Activated T-cell treated with anti-CD3 and anti-CD28 coated beads for 24 hours (primary cell): ENCODE measurements at places on chromosomes 3 and 15.

GRCh38 chr3:128697341-128697740, 28.6 kb upstream of the RAB7A start:
- DNase-seq, result no peak

- no peak for DNase-seq
Observed at GRCh38 chr3:29914861-29915524, 634.1 kb downstream of the RBMS3 start.

DNA sequence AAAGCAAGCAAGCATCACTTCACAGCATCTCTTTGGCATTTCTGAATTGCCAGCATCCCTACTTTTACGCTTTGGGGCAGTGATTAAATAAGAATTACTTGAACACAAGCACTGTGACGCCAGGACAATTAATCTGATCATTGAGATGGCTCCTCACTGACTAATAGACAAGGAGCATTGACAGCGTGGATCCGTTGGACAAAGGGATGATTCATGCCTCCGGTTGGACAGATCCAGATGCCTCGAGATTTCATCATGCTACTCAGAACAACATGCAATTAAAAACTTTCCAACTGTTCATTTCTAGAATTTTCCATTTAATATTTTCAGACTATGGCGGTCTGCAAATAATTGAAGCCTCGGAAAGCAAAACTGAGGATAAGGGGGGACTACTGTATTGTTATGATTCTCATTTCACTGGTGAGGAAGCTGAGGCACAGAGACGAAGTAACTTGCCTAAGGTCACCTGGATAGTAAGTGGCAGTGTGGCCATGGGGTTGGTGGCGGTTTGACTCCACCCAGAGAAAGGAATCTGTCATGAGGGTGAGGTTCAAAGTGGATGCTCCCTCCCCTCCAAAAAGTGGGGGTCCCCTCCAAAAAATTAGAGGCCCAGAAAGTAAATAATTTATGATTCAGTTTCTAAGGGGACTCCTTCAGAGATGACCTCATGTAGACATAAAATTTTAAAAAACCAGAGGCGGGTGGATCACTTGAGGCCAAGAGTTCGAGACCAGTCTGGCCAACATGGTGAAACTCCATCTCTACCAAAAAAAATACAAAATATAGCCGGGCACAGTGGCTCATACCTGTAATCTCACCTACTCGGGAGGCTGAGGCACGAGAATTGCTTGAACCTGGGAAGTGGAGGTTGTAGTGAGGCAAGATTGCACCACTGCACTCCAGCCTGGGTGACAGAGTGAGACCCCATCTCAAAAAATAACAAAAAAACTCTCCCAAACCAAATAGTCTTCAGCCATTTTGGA, 12.3 kb upstream of the PGPEP1L start:
- no peak for DNase-seq

- DNase-seq, result no peak
Observed at GRCh38 chr3:32097768-32098167, 8.7 kb upstream of the GPD1L start.

GRCh38 chr3:181687190-181687589, 24.5 kb upstream of the SOX2 start:
- DNase-seq, result no peak

DNA sequence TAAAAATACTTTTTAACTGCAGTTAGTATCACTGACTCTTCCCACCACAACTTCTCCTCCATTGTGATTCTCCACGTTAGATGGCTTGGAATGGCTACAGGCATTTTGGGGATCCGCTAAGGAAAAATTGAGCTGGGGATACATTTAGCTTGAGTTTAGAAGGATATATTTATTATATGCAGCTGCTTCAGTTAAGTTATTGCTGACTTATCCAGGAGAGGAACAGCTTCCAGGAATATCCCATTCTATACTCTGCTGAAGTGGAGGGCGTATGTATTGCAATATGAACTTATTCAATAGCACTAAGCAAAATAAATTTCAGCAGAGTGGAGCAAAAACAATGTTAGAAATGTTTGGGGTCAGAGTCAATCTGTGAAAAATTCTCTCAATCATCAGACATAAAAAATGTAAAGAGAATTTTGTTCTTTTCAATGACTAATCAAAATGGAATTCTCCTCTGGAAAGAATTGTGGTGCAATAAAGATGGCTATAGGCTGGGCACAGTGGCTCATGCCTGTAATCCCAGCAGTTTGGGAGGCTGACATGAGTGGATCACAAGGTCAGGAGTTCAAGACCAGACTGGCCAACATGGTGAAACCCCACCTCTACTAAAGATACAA, 84.7 kb downstream of the NCEH1 start:
- DNase-seq, result no peak

DNA sequence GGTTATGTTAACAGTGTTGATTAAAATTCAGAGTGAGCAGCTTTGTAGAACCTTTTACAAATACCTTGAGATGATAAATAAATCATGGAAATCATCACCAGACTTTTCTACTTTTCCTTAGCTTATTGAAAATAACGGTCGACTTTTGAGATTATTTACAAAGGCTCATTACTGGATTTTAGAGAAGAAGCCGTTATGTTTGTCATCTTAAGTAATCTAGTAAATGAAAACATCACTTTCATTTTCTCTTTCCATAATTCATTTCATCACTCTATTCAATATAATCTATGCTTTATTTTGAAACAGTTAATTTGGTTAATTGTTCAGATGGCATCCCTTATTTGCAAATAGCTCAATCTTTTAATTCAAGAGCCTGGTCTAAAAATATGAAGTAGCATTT, 3.6 kb downstream of the PLCL2 start:
- no peak for DNase-seq

- DNase-seq, result no peak
Observed at GRCh38 chr15:101558221-101558941, 68.9 kb upstream of the PCSK6 start.

DNA sequence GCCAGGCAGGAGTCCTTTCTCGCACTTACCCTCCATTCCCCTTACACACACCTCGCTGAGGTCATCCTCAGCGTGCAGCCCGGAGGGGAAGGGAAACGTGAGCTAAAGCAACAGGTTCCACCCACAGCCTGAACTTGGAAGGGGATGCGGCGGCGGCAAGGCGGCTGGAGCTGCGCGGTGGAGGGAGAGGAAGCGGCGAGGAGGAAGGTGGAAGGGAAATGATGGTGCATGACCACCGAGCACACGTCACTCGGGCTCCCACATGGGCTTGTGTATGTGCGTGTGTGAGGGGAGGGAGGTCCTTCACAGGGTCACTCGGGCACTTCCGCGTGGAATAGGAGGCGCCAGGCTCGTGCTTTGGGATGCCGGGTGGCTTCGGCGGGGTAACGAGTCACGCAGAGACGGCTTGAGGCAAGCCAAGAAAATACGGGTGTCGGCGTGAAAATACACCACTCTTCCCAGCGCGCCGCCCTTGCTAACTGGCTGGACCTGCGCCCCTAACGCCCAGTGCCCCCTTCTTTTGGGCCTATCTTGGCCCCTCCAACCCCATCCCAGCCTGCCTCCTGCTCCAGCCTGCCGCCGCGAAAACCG, 225.5 kb upstream of the IL12A start:
- no peak for DNase-seq

GRCh38 chr3:42515391-42515916, 13.0 kb downstream of the VIPR1 start:
- no peak for DNase-seq

GRCh38 chr3:43341788-43342187, 55.4 kb downstream of the SNRK start:
- no peak for DNase-seq

DNA sequence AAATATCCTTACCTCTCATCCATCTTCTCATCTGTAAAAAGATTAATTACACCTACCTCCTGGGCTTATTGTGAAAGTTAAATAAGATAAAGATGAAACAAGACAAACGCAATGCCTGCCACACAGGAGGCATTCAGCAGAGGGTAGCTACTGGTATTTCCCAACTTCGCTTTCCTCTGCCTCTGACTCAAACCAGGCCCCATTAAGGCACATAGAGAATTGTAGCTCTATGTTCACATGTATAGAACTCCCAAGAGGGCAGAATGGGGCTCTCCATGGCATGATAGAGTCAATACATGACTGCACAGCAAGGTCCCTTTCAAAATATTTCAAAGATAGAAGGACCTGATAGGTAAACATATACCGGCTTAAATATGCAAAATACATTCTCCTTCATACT, 1.4 kb downstream of the LYSMD2 start:
- DNase-seq, result no peak

DNA sequence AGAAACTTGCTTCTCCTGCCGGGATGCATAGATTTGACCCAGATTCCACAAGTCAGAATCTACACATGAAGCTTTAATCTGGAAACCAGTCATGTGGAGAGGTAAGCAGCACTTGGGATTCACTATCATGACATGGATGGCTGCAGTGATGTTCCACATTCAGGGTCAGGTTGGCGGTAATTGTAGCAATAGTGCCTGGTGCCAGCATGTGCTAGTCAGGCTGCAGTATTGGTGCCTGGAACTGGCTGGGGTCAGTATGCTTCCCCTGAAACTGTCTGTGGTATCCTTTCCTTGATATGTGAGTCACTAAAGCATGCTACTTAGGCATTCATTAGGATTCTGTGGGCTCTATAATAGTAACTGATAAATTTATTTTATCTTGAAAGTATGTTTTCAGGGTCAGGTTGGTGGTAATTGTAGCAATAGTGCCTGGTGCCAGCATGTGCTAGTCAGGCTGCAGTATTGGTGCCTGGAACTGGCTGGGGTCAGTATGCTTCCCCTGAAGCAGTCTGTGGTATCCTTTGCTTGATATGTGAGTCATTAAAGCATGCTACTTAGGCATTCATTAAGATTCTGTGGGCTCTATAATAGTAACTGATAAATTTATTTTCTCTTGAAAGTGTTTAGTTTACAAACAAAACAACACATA, 1439.2 kb downstream of the ZPLD1 start:
- no peak for DNase-seq

- DNase-seq, result no peak
Observed at GRCh38 chr15:68583321-68583720, 4.5 kb downstream of the CORO2B start.

DNA sequence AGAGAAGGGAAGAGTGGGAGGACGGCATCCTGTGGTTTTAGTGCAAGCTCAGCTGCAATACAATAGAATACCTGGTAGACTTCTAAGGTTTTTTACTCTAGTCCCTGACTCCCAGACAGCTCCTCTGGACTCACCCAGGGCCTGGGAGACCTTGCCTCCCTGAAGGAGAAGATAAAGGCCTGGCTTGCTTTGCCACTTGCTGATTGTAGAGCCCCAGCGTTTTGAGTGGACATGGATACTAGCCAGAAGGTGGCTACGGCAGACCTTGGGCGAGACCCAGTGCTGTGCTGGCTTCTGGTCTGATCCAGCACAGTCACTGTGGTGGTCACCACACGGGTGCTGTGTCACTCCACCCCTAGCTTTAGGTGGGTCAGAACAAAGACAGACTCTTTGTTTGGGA, 72.2 kb upstream of the TTC14 start:
- no peak for DNase-seq

DNA sequence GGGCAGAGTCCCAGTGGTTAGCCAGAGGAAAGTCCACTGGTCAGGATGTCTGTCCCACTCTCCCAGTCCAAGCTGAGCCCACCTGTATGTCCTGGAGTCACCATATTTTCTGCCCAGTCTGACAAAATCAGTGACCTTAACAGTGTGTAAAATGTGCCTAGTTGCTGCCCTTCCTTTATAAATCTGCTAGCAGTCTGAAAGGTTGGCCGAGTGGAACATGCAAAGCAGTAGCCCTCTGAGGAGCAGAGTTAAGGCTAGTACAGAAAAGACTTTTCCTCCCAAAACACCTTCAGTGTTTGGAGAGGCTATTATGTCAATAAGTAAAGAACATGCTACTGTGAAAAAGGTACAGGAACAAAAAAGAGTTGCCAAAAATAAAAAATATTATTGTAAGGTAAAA, 15.3 kb downstream of the TTC21A start:
- no peak for DNase-seq

- DNase-seq, result no peak
Observed at GRCh38 chr3:177294221-177294620, 96.9 kb upstream of the TBL1XR1 start.

DNA sequence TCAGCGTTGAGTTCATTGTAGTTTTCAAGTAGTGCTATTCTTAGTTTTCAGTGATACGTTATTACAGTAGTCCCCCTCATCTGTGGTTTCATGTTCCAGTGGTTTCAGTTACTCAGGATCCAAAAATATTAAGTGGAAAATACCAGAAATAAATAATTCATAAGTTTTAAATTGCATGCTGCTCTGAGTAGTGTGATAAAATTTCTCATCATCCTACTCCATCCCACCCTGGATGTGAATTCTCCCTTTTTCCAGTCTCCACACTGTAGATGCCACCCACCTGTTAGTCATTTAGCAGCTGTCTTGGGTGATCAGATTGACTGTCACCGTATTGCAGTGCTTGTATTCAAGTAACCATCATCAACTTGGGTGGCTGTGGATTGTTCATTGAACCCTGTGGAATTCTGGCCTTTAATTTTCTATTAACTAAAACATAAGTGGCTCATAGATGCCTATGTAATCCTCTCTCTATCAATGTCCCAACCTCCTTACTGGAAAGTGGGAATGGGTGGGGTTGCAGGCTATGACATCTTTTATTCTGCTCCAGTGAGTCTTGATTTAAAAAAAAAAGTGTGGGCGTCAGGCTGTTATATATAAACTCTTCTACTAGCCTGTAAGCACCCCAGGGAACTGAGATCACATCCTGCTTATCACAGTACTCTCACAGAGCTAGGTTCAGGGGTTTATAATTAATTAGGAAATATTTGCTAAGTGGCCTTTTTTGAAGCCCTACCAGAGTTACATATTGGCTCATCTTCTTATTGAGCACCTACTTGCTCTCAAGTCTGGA, 97.5 kb downstream of the CFAP20DC start:
- no peak for DNase-seq

GRCh38 chr15:97036301-97036700, 705.8 kb downstream of the NR2F2 start:
- DNase-seq, result no peak

GRCh38 chr3:61518590-61518989, 42.8 kb upstream of the PTPRG start:
- no peak for DNase-seq

GRCh38 chr3:97815149-97815917, 6.5 kb upstream of the CRYBG3 start:
- no peak for DNase-seq

- no peak for DNase-seq
Observed at GRCh38 chr15:62928242-62928999, 114.1 kb upstream of the TPM1 start.
